Amniotic epithelial cell (primary cell): ENCODE measurements at places on chromosomes 3 and 15.

GRCh38 chr3:146577662-146578061, 27.5 kb downstream of the PLSCR5 start:
- DNase-seq = peak; percentile 69

DNA sequence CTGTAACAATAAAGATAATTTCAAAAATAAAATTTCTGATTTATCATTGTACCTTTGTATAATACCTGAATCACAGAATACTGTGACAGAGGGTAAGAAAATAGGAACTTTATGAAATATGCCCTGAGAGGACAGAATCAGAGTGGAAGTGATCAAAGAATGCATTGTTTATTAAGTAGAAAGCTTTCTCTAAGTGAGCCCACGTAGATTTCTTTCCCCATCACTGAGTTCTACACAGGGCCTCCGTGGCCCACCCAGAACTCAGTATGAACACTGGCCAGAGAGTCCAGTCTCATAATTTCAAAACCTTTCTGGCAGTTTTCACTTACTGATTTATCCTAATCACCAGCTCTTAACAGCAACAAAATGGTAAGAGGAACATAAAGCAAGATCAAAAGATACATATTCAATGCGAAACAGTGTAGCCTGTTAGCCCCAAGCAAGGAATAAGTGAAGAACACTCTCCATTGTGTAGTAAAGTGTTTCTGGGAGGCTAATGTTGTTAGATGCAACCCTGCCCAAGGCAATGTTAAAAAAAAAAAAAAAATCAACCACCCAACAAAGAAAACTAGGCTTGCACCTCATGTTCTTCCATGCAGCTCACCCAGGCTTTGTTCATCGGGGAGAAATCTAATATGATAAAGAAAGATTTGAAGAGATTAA, 341.3 kb downstream of the LSAMP start:
- DNase-seq = no peak

DNA sequence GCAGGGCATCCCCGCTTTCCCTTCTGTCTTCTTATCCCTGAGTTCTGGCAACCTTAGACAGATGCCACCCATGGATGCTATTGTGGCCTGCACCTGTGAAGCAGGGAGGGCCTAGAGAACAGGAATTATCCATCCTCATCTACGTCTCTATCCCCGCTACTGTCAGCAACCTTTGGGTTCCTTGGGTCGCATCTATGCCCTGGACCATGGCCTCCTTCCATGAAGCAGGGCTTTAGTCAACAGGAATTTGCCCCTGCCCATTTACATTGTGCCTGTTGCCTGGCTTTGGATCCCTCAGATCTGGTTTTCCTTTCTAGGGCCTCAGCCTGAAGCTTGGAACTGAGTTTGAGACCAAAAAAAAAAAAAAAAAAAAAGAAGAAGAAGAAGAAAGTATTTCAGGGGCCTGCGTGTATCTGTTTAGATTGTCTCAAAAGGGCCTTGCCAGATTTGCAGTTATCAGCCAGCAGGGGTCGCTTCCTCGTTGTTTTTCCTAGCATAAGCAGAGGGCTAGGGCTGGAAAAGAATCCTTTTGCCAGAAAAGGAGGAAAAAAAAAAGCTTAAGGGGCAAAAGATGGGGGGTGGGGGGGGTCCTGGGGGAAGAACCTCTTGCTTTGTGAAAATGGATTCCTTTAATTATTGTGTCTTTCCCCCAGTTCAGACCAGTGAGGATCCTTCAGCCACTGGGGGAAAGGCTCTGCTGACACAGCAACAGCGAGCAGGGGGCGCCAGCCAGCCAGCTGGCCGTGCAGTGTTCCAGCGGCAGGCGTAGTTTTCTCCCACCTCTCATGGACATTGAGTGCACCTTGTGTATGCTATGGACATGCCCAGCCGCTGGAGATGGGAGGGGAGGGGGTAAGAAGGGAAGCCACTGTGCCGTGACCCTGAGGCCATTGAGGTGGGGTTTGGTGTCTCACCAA, 65.7 kb upstream of the ALDH1L1 start:
- peak; percentile 49 for DNase-seq

DNA sequence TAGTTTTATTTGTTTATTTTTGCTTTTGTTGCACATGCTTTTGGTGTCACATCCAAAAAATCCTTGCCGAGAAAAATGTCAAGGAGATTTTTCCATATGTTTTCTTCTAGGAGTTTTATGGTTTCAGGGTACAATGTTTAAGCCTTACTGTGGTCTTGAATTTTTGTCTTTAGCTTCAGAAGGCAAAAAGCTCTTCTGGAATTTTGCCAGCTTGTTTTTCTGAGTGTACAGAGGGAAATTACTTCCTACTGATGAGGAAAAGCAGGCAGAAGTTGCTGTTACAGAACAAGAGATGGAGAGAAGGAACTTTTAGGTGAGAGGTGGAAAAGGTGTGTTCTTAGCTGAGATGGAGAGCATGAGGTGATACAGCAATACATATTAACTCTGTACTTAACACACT, 59.6 kb downstream of the UBE2E2 start:
- DNase-seq = no peak

DNA sequence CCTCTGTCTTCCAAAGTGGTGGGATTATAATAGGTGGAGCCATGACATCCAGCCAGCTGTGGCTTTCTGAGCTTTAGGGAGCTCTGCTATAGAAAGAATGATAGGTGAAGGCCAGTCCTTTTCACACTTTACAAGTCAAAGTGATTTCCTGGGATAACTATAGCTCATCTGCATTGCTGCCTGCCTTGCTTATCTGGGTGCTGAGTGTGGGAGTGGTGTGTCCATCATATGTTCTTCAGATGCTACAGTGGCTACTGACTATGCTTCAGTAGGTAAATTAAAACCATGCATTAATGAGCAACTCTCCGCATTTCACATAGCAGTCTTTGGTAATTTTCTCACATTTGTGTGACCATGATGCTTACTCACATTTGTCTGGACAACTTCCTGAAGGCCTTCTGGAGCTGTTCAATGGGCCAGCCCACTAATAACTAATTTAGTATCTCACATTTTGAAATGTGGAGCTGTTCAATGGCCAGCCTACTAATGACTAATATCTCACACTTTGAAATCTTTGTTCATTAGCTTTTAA, 23.4 kb downstream of the RHOA start:
- peak; percentile 21 for DNase-seq

- peak; percentile 45 for DNase-seq
These were observed 22.1 kb downstream of the ACKR2 start for GRCh38 chr3:42831321-42831713.

DNA sequence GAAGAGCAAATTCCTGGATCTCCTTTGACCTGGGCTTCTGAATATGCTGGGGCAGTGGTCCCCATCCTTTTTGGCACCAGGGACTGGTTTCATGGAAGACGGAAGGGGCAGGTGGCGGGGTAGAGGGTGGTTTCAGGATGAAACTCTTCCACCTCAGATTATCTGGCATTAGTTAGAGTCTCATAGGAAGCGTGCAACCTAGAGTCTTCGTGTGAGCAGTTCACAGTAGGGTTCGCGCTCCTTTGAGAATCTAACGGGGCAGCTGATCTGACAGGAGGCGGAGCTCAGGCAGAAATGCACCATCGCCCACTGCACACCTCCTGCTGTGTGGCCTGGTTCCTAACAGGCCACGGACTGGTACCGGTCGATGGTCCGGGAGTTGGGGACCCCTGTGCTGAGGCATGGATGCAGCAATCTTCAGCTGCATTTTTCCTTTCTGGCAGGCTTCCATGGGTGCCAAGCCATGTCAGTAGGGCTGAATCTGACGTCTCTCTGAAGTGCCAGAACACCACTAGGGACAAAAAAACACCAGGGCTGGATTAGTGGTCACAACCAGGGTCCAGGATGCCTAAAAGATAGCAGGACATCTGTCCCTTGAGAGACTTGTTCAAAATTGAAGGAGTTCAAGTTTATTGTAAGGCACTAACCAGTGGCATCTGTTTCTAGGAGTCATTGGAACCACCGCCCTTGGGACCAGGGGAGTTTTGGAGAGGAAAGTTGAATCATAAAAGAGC, 8.4 kb upstream of the GOLGB1 start:
- DNase-seq = no peak

- no peak for DNase-seq
These were observed 1.3 kb downstream of the DGKG start for GRCh38 chr3:186360779-186361178.

DNA sequence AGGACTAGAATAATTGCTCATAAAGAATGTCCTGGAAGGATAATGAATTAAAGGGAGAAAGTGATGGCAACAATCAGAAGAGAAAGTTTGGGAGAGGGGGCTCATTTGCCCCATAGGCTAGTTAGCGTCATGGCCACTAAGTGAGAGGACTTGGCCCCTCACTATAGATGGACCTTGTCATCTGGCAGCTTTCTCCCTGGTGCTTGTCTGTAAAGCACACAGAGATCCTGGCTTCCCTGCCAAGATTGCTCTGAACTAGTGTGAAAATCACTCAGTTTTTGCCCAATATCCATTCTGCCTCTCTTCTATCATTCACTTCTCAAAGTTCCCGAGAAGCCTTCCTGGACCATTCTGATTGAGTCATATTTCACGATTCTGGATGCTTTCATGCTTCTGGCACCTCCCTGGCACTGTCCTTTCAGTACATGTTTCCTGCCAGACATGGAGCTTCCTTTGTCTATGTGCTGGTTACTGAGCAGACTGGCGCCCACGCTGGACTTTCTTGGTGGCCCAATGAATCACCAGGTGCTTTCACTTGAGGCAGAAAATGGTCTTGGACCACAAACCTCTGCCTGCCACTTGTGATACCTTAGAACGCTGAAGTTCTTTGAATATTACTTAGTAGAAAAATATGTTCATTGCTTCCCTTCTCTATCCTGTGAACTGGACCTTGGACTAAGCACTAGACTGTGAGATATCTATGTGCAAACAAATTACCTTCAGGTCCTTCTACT, 709.6 kb upstream of the CFAP20DC start:
- no peak for DNase-seq

- no peak for DNase-seq
These were observed 23.0 kb downstream of the GSK3B start for GRCh38 chr3:120071259-120071658.

DNA sequence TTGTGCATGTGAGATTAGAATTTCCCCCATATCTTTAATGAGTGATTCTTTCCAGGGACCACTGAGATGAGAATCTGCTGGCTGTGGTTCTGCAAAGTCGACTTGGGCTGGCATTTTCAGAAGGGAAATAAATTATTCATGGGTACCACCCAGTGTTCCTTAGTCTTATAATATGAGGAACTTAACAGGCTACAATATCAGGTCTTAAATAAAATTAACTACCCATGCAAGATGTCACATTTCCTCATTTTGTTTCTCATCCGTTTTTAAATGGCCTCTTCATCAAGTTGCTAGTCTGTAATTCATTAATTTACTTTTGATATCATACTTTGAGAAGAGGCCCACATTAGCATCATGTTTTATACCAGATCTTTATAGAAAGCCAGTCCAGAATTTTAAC, 58.3 kb upstream of the SKOR1 start:
- no peak for DNase-seq

DNA sequence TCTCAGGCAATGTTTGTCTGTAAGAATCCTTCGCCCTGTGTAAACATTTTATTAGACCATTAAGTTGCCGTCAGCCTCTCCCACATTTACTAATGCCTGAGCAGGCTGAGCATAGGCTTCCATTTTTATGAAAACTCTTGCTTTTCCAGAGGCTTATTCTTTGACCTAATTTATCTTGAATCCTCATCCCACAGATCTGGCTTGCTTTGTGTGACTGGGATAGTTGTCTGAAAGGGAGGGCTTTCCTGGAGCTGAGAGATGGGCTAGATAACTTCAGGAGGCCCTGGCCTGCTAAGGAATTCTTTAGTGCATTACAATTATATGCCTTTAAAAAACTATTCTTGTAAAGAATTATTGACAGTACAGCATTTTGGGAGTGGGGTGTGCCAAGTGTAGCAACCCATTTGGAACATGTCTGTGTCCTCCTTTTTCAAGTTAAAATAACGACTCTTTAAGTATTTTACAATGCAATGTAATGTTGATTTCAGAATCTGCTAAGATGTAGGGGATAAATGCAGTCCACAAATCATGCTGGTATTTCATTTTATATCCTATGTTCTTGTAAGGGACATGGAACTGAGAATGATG, 52.4 kb downstream of the EEFSEC start:
- no peak for DNase-seq

DNA sequence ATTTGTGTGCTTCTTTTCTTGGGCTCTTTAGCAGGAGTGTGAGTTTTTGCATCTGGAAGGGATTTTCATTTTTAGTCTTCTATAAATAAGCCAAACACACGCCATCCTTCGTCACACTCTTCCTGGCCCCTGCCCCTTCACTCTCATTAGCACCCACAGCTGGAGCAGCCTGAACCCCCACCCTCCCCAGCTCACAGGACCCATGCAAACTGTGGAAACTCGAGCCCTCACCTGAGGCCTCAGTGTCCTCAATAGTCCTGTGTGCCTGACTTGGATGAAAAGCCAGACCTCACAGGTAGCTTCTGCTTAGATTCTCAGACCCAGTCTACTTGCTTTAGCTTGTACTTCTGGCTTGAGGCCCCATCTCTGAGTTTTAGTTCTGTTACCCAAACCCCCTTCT, 167.9 kb downstream of the MTHFS start:
- DNase-seq = no peak

GRCh38 chr3:102530415-102531181, 95.8 kb downstream of the ZPLD1 start:
- DNase-seq = peak; percentile 93

GRCh38 chr3:127549826-127550467, 40.6 kb downstream of the TPRA1 start:
- peak; percentile 15 for DNase-seq

- DNase-seq = no peak
These were observed 39.1 kb upstream of the OSBPL11 start for GRCh38 chr3:125634336-125634950.

DNA sequence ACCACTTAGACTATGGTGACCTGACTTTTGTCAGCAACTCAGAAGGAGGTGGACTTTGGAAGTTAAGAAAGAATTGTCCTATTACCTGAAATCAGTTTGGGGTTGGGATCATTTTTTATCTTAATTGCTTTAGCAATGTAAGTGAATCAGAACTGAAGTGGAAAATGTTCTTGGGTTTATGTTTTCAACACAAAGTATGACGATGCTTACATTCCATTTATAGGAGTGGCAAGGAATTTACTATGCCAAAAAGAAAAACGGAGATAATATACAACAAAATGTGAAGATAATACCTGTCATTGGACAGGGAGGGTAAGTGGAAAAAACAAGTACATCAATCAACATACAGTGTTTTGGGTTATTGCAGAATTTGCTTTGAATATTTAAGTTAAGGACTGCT, 116.1 kb downstream of the PDE8A start:
- peak; percentile 60 for DNase-seq

GRCh38 chr3:42654331-42655201, 1.1 kb downstream of the ZBTB47 start:
- DNase-seq = peak; percentile 47
